ENCODE measurements at places on chromosomes 16 and 17. TPM values are rescaled to one million over a fixed set of nuclear protein-coding genes. Genes with fewer than 3 reads are reported as not detected.

DNA sequence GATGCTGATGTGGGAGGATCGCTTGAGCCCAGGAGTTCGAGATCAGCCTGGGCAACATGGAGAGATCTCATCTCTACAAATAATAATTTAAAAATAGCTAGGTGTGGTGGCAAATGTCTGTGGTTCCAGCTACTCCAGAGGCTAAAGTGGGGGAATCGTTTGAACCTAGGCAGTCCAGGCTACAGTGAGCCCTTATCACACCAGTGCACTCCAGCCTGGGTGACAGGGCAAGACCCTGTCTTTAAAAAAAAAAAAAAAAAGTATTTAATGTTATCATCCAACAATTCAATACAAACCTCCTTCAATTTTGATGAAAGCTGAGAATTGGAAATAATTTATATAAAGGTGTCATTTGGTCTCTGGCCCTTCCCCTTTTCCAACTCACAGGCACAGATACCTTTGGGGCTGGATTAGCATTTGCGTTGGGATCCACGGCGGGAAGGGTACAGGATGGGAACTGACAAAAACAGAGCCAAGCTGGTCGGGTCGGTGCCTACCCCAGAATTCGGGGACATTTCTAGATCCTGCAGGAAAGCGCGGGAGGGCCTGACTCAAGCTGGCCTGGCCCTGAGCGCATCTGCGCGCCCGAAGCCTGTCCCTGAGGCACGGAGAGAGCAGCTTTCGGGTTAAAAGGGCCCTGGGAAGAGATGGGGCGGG is 860 bp upstream of the DCAF7 start:
- DNase-seq, result no peak

DNA sequence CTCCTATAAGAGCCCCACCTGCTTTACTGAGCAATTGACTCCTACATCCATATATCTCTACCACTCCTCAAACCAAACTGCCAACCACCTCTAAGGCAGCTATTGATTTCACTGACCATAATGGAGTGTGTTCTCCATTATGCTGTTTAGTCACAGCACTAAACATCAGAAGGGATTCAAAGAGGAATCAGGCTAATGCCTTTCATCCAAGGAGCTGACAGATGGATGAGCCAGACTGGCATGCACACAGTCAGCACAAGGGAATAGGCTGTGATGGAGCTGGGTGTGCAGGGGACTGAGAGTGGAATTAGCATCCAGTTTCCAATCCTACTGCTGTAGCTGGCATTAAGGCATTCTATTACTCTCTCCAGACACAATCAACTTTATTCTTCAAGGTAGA is 88.7 kb upstream of the CCL2 start:
- DNase-seq, result no peak

DNA sequence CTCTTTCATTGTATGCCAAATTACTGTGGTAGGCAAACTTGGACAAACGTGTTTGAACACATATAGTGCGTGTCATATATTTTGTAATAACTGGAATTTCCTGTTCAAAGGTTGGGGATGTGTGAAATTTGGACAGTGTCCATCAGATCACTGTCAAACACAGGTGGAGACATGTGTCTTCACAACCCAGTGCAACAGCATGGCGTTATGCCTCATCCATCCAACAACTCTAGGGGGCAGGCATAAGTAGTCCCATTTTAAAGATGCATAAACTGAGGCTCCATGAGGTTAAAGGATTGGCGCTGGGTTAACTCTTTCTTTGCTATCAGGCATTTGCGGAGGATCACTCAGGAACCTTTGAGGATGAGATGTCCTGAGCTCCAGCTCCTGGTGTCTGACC is 103.7 kb downstream of the RBFOX1 start:
- no peak for DNase-seq

DNA sequence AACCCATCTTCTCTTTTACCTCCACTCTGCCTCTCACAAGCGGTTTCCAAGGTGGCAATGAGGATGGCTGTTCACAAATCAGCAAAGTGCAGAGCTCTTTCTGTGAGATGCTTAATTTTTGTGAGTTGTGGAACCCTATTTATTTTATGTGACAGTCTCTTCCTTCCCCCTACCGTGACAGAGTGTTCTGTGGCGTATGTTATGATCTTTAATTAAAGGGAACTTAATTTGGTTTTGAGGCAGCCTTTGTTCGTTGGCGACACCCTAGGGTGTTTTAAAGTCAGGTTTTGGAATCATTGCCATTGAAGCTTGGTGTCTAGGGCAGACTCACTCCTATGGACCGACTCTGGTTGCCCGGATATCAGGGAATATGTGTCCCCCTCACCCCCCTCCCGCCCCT is 83.3 kb upstream of the IRX3 start:
- no peak for DNase-seq

DNA sequence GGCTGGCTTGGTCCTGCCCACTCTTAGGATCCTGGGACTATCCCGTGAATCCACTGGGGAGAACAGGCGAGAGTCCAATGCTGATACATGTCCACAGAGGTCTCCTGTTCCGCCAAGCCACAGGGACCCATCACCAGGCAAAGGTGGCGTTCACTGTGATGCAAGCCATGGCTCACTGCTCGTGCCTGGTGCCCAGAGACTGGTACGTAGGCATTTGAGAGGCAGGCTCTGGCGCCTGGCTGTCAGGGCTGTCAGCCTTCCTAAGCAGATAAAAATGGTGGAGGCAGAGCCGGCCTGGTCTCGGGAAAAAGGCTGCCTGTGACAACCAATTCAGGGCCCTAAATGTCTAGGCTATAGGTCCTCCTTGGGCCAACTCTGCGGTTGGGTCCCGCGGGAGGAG is 2329.0 kb downstream of the TP53TG3F start:
- no peak for DNase-seq

DNA sequence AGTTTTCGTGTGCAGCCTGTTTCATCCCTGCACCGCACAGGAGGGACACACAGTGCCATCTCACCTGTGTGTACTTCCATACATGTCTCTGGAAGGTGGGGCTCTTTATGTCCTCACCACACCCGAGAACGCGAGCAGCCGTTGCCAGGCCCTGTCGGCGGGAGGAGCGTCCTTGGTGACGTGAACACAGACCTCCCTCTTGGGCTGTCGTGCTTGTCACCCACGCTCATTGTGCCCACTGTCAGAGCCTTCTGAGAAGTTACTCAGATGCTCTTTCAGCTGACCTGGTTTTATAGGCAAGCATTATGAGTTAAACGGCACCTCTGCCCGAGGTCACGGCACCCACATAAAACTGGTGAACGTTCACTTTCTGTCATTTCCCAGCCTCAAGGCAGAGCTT is 40.2 kb downstream of the ZNF750 start:
- no peak for DNase-seq

GRCh38 chr17:79046197-79046915 is 22.4 kb downstream of the C1QTNF1 start:
- DNase-seq, result no peak

DNA sequence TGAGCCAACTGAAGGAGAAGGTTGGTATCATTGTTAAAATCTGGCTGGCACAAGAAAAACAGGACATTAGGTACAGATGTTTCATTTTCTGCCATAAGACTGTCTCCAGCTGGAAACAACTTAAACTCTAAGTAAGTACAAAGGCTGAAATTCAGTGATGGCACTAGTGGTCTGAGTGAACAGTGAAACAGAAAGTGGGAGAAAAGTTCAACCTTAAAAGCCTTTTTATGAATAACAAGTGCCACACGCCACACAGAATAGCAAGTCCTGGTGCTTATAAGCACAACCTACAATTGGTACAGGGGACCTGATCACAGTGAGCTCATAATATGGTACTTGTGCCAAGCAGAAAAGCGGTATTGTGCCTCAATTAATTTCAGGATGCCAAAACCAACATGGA is 56.7 kb downstream of the CEP112 start:
- DNase-seq, result no peak

- no peak for DNase-seq
Measured at GRCh38 chr17:8966926-8967325, 1.4 kb upstream of the PIK3R5 start.

GRCh38 chr16:14628806-14629611 is 1.1 kb downstream of the PARN start:
- DNase-seq, result no peak

DNA sequence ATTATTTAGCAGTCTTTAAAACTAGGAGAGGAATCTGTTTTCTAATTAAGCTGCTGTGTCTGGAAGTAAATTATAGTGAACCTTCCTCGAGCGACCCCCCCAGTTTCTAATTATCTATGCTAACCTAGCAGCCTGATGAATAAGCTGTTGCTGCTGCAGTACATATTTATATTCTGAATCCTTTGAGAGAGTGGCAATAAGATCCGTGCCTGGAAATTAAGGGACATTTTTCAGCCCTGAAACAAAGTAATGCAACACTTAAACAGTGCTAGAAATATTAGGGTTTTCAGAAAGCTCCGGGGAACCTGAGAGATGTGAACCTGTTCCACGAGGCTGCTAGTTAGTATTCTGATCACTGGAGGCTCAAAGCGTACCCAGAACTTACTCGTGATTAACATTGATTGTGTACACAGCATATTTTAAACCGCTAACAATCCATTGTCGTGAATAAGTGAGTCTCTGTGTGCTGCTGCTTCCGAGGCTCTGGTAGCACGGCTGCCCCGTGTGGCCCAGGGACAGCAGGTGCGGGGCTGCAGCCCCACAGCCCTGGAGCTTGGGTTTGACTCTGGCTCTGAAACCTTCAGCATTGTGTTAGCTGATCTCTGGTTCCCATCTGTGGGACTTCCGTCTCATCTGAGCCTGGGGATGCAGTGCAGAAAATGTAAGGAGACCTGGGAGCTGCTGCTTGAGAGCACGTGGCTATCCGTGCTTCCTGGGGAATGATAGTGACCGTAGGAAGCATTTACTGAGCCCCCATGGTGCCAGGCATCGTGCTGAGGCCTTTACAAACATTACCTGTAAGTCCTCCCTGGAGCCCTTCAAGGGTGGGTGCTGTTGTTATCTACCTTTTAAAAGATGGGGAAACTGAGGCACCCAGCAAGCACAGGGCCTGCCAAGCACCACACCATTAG is 190.9 kb upstream of the CHMP6 start:
- DNase-seq, result no peak

SBK1 gene
- total RNA-seq, result 6.8 TPM

RAB26 gene
- total RNA-seq, result 1.6 TPM

KCNJ12 gene
- 0.56 TPM for total RNA-seq

All from thyroid gland (tissue), 4 donors.